ENCODE measurements at places on chromosomes 13 and 19. TPM values are rescaled to one million over a fixed set of nuclear protein-coding genes. Genes with fewer than 3 reads are reported as not detected.
A peak's percentile ranks its signal among the peaks of the same experiment; 100 is the strongest.

The SLC10A2 gene
- 5.1 TPM for total RNA-seq

The ZNF441 gene
- total RNA-seq: 16.9 TPM

The ZNF66 gene
- 10.1 TPM for total RNA-seq

The PRR19 gene
- total RNA-seq: not detected

The TINCR gene
- 4.8 TPM for total RNA-seq

The ZNF439 gene
- total RNA-seq: 9.1 TPM

The ZNF564 gene
- 26.5 TPM for total RNA-seq

The PTH2 gene
- not detected for total RNA-seq

The CHERP gene
- total RNA-seq: 6.5 TPM

The ALKBH7 gene
- total RNA-seq: 97.5 TPM

The MYO1F gene
- total RNA-seq: 20.2 TPM

The ZNF709 gene
- total RNA-seq: 7.9 TPM

The RGCC gene
- total RNA-seq: 82.8 TPM

- no peak for DNase-seq
Measured at GRCh38 chr13:45082964-45083363, 37.3 kb upstream of the GTF2F2 start.

DNA sequence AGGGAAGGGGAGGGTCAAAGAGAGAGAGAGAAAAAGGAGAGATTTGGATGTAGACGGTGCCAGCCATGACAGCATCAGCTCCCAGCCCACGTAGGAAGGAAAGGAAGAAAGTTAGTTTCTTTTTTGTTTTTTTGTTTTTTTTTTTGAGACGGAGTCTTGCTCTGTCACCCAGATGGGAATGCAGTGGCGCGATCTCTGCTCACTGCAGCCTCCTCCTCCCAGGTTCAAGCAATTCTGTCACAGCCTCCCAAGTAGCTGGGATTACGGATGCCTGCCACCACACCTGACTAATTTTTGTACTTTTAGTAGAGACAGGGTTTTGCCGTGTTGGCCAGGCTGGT lies 27.6 kb downstream of the ELL start:
- DNase-seq: no peak

DNA sequence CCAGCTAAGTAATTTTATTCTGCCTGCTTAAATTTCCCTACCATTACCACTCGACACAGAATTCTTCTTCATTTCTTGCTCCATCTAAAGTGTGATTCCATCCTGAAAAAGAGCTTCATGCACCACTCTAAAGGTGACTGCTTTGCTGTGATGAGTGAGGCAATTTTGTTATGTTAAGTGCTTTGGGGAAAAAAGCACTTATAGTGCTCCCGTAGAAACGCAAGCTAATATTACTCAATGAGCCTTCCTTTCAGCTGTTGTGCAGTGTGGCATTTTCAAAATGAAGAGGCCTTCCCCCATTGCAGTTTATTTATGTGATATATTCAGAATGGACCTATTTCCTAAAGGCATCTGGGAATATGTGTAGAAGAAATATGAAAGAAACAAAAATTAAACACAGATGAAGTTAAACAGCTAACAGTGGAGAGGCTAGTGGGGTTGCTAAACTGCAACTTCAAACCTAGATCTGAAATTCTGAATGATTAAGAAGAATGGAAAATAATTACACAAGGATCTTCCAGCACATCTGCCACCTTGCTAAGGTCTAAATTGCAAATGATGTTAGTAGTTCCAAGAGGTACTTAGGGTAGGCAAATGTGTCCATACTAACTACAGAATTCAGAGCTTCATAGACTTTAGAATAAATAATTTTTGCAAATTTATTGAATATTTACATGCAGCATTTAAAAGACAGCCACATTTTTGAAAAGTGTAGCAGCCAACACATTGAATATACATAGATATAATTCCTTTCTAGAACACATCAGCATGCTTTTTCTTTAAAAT lies 211.7 kb downstream of the DCT start:
- DNase-seq: no peak

- DNase-seq: no peak
Measured at GRCh38 chr13:41588899-41589298, 131.5 kb downstream of the RGCC start.

GRCh38 chr19:10611907-10612306 lies 13.4 kb upstream of the SLC44A2 start:
- no peak for DNase-seq

DNA sequence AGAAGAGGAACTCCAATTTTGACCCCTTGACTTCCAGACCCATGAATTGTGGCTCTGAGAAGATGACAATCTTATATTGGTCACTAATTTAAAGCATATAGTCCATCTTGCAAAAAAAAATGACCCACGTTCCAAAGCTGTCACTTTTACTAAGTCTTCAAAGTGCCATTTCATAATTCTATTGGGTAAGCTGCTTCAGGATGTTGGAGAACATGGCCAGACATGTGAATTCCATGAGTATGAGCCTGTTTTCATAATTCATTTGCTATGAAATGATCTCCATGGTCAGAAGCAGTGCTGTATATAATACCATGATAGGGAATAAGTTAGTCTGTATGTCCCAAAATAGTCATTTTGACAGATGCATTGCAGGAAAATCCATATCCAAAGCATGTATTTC lies 1787.3 kb downstream of the SLITRK5 start:
- no peak for DNase-seq

- no peak for DNase-seq
Measured at GRCh38 chr13:113883314-113883811, 19.5 kb upstream of the GAS6 start.

DNA sequence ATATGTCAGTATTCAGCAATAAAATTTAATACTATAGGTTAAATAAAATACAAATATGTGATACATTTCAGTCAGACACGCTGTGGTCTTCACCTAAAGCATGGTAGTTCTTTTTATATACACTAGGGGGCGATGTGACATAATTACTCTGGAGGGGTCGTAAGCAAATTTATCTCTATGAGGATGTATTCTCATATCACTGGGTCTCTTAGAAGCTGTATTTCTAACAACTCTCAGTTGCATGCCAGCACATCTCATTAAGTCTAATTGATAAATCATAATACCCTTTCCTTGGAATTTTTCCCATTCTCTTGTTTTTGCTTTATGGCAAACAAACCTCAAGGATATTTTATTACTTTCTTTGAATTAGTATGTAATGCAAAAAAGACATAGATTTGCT lies 3.9 kb upstream of the PCDH17 start:
- DNase-seq: peak; percentile 29

GRCh38 chr13:97639236-97639635 lies 205.3 kb downstream of the RAP2A start:
- no peak for DNase-seq

- DNase-seq: no peak
Measured at GRCh38 chr13:87122551-87122950, 548.6 kb upstream of the SLITRK5 start.

DNA sequence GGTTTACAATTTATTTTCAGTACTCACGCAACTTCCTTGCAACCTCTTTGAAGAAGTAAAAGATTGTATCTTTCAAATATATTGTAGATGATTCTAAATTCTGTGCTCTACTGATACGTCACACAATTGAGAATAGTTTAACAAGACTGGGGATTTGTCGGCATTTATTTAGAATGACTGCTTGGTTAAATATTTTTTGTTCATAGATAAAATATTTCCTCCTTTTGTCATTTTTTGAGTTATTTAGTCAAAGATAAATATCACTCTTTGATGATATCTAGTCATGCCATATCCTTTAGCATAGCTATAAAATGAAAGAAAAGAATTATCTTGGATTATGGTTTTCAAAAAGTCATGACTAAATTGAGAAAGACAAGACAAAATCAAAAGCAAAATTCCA lies 2747.8 kb downstream of the PCDH9 start:
- peak; percentile 11 for DNase-seq

DNA sequence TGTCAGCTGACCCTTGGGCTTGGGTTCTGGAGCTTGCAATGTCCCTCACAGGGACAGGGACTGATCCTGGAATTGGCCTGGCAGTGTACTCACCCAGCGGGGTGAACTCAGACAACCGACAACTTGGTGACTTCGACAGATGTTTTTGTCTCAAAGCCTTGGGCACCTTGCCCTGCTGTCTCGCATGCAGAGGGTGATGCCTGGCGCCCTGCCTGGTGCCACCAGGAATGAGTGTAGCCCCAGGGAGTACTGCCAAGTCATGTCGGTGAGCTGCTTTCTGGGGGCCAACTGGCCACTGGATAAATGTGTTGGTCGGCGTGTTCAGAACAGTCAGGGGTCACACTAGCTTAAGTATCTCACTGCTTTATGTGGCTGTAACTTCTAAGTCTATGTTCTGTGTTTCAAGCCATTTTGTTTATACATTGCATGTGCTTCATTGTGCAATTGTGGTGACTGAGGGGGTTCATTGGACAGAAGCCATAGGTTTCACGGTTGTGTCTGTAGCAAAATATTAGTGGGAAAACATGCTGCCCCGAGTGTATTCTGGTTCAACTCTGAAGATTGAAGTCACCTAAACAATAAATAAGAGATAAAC lies 96.3 kb upstream of the TNFSF11 start:
- no peak for DNase-seq

DNA sequence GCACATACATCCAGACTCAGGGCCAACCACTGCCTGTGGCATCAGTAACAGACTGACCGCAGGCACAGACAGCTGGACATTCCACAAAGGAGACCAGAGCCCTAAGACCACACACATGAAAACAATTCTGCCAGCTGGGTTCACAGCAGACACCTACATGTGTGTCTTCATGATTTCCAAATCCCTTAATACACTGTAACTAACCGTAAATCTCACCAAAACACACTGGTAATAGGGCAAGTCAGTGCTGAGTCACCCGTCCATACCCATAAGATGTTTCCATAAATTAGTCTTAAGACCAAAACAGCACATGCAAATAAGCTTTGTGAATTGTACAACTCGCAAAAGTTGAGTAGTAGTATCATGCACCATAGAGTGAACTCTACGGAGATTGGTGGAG lies 65.4 kb downstream of the TUBGCP3 start:
- no peak for DNase-seq

GRCh38 chr13:108980237-108980636 lies 350.8 kb downstream of the MYO16 start:
- no peak for DNase-seq

DNA sequence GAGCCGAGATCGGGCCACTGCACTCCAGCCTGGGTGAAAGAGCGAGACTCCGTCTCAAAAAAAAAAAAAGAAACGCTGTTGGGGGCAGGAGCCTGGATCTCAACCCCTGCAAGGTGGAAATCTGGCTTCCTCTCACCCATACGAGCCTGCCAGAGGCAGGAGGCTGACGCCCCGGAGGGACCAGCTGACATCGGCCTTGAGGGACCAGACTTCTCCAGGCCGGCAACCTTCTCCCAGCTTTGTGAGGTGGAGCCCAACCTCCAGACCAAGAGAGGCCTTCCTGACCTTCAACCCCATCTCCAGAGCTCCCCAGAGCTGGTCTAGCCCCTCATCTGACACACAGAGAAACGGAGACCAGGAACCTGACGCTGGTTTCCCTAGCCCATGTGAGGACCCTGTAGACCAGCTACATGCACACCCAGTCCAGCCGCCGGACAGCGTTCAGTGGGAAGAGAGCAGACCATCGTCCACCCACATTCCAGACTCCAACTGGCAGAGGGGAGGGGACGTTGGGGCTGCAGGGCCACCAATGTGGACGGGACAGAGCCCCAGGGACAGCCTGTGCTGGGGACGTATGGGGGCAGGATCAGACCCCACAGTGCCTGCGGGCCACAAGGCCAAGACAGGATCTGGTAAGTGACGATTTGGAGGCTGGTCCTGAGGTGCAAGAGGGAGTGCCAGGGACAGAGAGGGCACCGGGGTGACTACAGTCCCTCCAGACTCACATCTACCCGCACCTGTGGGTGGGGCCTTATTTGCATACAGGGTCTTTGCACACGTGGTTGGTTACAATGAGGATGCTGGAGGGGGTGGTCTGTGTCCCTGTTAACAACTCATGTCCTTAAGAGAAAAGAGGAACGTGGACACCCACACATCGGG lies 11.4 kb downstream of the SBNO2 start:
- no peak for DNase-seq

DNA sequence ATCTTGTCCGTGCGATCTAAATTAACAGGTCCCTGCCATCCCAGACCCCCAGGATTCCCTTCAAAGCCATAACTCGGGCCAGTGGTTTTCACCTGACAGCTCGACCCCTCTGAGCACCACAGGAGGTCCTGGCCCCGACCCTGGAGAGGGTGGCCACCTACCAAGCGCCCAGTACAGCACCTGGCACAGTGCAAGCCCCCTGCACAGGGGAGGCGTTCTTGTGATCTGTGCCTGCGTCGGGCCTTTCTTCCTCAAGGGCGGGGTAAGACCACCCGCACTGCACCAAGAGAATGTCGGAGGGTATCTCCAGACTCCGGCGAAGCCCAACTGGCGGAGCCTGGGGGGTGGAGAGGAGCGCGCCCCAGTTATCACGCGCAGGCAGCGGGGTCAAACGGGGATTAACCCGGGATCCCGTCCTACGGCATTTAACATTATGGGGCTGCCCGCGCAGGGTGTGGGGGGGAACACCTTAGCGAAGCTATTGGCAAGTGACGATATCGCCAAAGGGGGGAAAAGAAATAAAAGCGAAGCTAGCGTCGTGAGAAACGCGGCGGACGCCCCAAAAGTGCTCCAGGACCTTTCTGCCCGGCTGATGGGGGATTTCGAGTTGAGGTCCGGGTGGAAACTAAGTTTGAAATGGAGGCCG lies 1.3 kb upstream of the HNRNPL start:
- no peak for DNase-seq

- no peak for DNase-seq
Measured at GRCh38 chr13:113862191-113862930, 1.5 kb downstream of the GAS6 start.

DNA sequence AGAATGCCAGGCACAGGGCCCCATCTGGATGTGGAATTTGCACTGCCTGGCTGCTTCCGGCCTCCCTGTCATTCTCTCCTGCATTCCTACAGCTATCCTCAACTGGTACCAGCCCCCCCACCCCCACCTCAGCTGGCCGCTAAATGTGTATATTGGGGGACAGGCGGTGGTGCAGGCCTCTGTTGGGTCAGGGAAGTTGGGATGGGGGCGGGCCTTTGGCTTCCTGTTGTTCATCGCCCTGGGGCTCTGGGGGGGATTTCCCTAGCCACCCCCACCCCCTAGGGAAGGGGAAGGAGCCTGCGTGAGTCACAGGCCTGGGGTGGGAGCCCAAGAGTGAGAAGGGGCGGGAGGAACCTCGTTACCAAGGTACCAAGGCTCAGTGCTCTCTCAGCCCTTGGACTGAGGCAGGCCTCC lies 10.6 kb downstream of the POU2F2 start:
- peak; percentile 26 for DNase-seq
